Activated T-cell treated with anti-CD3 and anti-CD28 coated beads, Interleukin-2, amount 50 U/mL, for 72 hours (primary cell): ENCODE measurements at places on chromosomes 11 and 22.

- no peak for DNase-seq
Observed at GRCh38 chr11:10942620-10943019, 84.8 kb upstream of the ZBED5 start.

DNA sequence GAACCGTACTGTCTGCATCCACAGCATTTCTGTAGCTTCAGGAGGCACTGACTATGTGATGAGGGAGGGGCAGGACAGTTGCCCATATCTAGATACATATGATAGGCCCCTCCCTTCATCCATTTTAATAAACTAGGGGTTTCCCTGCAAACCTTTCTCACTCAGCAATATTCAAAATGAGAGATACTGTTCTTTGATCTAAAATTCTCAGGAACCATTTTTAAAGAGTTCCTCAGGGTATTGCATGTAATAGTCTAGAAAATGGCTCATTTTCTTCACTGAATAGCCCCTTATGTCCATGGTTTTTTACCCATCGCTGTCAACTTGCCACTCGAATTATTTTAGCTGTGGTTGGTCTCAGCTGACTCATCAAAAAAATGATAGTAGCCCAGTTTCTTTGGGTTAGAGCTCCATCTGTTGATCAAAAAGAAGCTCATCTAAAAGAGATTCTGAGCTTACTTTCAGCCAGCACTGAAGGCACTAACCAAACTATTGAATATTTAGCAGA, 37.0 kb upstream of the DNAJB7 start:
- DNase-seq: peak; percentile 34

DNA sequence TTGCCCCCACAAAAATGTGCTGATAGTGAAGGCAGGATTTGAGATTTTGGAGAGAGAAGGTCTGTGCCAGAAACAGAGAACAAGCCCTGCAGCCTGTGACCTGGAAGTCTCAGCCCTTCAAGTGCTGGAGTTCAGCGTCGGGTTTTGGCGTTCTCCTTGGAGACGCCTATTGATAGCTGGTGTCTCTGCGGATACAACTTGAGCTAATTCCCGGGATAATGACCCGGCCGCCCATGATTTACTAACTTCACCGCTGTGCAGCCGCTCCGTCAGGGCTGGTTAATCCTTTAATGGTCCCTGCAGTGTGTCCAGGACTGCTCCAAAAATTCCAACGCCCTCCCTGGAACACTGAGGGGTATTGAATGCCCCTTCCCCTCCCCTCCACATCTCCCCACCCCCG, 76.6 kb downstream of the WT1 start:
- DNase-seq: no peak

GRCh38 chr22:19709063-19709769, 5.1 kb upstream of the SEPTIN5 start:
- no peak for DNase-seq
